ENCODE measurements at places on chromosomes 2 and 18.
A peak's percentile ranks its signal among the peaks of the same experiment; 100 is the strongest.

DNA sequence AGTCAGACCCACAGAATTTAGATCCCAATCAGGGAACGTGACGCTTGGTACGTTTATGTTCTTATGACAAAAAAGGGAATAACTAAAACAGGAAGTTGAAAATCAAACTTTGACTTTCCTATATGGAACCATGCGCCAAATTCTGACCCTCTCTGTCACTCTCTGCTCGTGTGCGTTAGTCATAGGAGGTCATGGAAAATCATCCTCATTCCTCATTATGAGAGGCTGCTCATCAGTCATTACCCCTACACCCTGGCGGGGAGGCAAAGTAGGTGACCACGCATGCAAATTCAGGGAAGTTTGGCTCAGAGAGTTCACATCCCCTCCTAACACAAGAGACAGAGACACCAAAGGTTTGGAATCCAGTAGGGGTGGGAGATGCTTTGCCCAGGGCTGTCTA, 15.5 kb downstream of the IL1F10 start:
- DNase-seq: no peak

- DNase-seq: no peak
Observed at GRCh38 chr2:48983551-48983950, 170.8 kb downstream of the FSHR start.

DNA sequence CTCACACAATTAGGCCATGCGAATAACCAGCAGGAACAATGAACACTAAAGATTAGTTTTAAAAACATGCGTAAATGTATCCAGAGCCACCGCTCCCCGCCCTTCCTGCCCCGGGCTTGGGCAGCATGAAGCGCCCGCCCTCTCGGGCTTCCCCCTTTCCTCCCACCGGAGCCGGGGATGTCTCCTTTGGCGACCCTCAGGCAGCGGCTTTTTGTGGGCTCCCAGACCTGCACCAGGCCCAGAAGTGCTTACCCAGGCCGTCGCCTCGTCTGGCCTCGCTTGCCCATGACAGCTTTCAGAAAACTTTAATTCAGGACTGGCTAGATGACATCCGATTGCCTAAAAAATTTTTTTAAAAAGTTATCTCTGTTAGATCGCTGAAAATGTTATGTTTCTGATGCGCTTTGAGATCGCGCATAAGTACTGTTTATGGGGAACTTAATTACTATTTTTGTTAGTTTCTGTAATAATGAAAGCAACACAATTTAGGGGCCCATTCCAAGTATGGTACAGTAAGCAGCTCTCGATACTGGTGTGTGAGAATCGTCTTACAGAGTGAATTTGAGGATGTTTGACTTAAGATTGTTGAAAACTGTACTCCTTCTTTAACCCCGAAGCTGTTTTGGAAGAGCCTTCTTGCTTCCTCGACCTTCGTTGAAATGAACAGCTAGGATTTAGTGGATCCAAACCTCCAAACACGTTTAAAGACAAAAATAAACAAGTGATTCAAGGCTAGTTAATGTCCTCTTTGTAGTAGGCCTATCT, 1.1 kb downstream of the MAP3K20 start:
- peak; percentile 61 for DNase-seq

- no peak for DNase-seq
Observed at GRCh38 chr2:143486976-143487375, 357.8 kb downstream of the ARHGAP15 start.

GRCh38 chr2:112821142-112821541, 15.4 kb downstream of the IL1B start:
- DNase-seq: no peak

DNA sequence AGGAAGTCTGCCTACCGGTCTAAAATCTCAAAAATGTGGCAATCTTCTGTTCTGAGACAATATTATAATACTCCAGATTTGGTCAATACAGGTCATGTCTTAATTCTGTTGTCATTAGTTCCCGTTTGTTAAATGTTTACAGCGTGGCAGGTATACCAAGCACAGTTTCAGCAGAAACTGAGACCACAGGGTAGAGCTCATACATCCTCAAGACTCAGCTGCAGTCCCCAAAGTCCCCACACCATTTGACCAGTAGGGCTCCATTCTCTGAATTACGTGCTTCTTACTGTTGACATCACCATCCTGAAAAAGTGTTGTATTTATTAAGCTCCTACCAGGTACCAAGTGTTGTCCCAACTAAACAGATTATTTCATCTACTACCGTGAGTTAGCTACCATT, 157.1 kb downstream of the MC4R start:
- no peak for DNase-seq

DNA sequence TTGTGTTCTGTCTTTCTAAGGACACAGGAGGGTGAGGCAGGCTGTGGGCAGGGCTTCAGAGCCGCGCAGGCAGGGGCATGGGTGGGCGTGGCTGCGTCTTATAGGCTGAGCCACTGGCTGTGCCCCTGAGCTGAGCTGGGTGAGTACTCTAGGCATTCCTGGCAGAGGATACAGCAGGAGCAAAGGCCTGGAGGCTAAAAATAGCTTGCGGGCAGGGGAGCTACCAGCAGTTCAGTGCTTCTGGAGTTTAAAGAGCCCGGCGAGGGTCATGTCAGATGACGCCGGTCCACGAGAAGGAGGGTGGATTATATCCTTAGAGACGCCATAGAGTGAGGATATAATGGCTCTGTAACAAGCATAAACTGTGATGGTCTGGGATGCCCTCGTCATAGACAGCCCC, 31.5 kb upstream of the PDIA6 start:
- DNase-seq: peak; percentile 8

GRCh38 chr2:178859730-178860129, 52.5 kb upstream of the TTN start:
- DNase-seq: no peak

GRCh38 chr2:213227458-213227857, 56.8 kb upstream of the SPAG16 start:
- no peak for DNase-seq

GRCh38 chr2:219820767-219821166, 193.3 kb downstream of the SLC4A3 start:
- no peak for DNase-seq

GRCh38 chr2:96950381-96951124, 35.8 kb downstream of the FAM178B start:
- no peak for DNase-seq

DNA sequence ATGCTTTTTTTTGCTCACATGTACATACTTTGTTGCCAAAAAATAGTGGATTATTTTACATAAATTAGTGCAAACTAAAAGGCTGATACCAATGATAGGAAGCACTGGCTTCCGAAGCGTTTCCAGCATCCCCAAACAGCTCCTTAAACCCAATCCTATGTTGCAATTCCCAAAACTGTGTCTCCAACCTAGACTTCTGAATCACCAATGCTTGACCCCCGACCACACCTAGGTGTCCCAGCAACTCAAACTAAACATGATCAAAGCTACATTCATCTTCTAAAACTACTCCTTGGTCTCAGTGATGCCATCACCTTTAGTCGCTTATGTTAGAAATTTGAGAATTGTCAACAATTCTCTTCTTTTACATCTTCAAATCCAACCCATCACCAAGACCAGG, 13.4 kb downstream of the ATP8B1 start:
- DNase-seq: no peak

DNA sequence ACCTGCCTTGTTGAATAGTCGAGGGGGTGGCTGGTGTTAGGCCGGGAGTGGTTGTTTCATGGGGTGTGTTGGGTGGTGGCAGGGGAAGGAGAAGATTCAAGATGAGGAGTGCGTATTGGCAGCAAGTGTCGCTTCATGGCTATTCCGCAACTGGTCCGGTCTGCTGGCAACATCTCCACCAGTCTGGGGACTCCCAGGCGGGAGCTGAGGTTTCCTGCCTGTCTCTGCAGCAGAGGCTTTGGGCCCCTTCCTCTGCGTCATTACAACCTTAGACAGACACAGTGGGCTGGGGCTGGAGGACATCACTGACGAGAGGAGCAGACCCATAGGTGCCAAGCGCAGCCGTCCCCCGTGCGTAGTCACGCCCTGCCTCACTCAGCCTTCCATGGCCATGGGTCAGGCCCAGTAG, 64.0 kb upstream of the MCFD2 start:
- DNase-seq: no peak

- peak; percentile 45 for DNase-seq
Observed at GRCh38 chr2:152585830-152586484, 131.3 kb downstream of the PRPF40A start.

- no peak for DNase-seq
Observed at GRCh38 chr2:223633656-223634055, 31.5 kb upstream of the SCG2 start.

DNA sequence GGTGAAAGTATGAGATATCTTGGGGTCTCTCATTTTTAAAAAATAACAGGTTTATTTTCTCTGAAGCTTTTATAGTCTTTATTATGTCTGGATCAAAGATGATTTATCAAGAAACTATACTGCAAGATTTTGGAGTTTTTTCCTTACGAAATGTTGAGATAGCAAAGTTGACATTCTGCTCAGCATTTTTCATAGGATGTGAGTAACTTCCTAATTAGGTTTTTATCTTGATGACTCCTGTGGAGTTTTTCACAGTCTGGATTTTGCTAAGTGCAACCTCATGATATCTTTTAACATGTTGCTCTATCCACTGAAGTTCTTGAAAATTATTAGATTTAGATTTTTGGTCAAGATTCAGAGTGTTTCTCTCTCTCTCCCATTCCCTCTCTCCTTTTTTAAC, 17.8 kb downstream of the TCF7L1 start:
- DNase-seq: no peak

DNA sequence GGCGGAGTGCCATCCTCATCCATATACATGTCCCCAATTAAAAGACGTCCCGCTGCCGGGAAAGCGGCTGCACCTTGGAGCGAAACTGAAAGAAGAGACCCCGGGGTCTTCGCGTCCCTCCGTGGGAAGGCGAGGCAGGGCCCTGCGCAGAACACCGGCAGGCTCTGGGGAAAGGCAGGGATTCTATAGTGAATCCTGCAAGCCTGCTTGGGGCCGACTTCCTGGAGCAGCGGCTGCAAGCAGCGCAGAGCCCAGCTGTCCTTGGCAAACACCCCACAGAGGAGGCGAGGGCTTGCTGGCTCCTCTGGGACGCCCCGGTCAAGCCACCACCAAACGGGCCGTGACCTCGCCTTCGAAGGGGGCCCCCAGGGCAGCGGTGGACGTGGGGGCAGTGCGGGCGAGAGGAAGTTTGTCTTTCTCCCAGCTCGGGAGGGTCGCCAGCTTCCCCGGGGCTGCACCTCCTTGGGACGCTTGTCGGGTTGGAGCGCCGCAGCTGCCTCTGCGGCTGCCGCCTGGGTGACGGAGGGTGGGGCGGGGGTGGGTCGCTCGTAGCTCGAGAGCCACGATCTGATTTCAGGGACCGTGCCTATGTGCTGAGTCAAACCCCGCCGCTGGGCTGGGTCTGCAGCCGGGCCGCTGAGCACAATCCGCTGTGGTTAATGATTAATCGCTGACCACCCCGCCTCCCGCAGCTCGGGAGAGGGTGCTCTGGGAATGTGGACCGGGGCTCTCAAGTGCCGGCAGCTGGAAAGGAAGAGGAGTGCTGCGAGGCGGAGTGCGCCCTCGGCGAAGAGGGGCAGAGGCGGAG, 486 bp upstream of the GPR39 start:
- DNase-seq: no peak

DNA sequence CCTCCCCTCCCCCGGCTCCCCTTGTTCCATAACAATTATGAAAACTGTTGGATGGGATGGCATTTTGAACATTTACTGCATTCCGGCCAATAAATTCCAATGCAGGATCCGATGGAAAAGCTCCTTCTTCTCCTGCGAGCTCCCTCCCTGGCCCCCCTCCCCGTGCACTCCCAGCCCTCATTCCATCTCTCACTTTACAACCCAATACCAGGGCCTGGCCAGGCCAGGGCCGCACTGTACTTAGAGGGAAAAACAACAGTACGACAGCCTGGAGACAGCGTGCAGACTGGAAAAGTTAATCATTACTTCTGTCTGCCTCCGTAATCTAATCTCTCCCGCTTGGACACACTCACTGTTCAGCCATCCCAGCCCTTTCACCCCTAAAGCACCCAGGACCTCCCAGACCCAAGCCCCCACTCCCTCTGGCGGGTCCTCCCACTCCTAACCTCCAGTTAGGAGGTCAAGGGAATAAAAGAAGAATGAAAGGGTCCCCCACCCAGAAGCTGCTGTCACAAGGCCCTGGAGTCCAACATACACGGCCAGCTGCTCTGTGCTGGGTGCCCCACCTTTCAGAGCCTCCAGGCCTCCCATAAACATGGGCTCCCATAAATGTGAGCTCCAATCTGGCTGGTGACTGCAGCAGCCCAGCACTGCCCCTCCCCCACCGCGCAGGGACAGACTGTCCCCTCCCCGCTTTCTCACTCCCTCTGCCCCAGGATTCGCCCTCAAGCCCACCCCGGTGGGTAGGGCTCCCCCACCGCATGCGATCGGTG, 20.6 kb downstream of the SMAD7 start:
- no peak for DNase-seq

GRCh38 chr2:80288576-80288975, 16.0 kb downstream of the LRRTM1 start:
- no peak for DNase-seq

GRCh38 chr2:23235292-23235691, 149.7 kb upstream of the KLHL29 start:
- no peak for DNase-seq

DNA sequence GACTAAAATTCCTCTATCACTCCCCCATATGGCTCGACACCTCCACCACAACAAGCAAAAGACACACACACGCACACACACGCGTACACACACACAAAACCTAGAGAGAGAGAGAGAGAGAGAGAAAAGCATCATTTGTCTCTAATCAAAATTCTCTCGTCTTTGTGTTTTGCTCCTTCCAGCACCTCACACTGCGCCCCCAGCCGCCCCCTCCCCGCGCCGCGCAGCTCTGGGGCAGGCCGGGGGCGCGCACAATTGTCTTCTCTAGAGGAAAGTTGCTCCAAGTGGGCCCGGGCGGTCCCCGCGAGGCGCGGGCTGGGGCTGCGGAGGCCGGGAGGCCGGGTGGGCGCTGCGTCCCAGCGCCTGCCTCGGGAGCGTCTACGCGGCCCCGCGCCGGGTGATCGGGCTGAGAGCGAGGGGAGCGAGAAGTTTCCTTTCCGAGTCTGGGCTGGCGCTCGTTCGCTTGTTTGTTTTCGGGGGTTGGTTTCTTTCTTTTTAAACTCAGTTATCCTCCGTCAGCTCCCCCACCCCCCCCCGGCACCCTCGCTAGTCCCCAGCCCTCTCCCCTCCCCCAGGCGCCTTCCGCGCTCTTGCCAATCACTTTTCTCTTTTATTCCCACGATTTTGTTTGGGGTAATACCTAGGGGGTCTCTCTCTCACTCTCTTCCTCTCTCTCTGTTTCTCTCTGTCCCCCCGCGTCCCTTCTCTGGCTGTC, 4.1 kb downstream of the ZEB2 start:
- peak; percentile 73 for DNase-seq

- no peak for DNase-seq
Observed at GRCh38 chr2:21032338-21033236, 11.3 kb downstream of the APOB start.

- no peak for DNase-seq
Observed at GRCh38 chr2:196088203-196088602, 19.6 kb upstream of the DNAH7 start.

- no peak for DNase-seq
Observed at GRCh38 chr2:166125557-166125956, 2.3 kb downstream of the SCN1A start.

Measured in hematopoietic multipotent progenitor cell treated with erythropoietin and hydrocortisone succinate and interleukin-3 and kit ligand, for 8 days (in vitro differentiated cells).